ENCODE measurements at places on chromosomes 6 and 20. TPM values are rescaled to one million over a fixed set of nuclear protein-coding genes. Genes with fewer than 3 reads are reported as not detected.
A peak's percentile ranks its signal among the peaks of the same experiment; 100 is the strongest.

- no peak for DNase-seq
These were observed 39.7 kb upstream of the CARMIL1 start for GRCh38 chr6:25239498-25239897.

- no peak for DNase-seq
These were observed 22.3 kb downstream of the CAPN11 start for GRCh38 chr6:44180886-44181285.

GRCh38 chr20:49228676-49229075 lies 9.5 kb downstream of the DDX27 start:
- DNase-seq: peak; percentile 95

- no peak for DNase-seq
These were observed 132.8 kb downstream of the TINAG start for GRCh38 chr6:54441020-54441419.

GRCh38 chr6:37657112-37657886 lies 40.4 kb downstream of the MDGA1 start:
- DNase-seq: no peak

DNA sequence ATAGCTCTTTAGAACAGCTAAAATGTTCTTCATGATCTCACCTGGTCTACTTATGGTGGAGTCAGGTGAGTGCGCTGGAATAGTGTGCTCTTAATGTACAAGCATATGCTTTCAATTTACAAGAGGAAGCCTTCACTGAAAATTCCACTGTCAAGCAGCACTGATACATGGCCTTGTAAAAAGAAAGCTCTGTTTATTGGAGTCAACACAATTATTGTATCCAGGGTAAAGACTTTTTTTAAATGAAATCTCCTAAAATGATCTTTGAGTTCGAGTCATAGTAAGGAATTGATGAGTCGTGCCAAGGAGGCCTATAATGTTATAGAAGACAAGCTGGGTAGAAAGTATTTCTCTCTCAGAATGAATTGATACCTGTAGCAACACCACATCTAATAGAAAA lies 41.6 kb upstream of the CARMIL1 start:
- no peak for DNase-seq

DNA sequence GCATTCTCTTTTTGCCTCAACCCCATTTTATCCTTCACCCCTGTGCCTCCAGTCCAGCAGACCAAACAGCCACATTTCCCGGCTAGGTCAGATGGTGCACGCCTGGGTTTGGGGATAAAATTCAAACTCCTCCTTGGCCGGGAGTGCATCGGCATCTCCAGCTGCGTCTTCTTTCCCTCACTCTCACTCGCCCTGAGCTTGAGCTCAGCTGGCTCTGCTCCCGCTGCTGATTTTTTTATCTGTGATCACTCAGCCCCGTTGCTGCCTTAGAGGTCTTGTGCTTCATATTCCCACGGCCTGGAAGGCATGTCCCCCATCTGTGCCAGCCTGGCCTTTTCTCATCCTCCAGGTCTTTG lies 6.8 kb upstream of the EZR start:
- no peak for DNase-seq

- DNase-seq: peak; percentile 16
These were observed at the start of gene PCSK2 for GRCh38 chr20:17226410-17227218. PCSK2 (plus strand) TSS chr20:17227040; CDS start chr20:17227306, 266 bp downstream.

The TMEM74B gene
- total RNA-seq: not detected

The LY6G6C gene
- not detected for total RNA-seq

The LINC00237 gene
- not detected for total RNA-seq

The SLC17A4 gene
- total RNA-seq: not detected

The VWA7 gene
- not detected for total RNA-seq

The CCNC gene
- 52.9 TPM for total RNA-seq

The PFDN6 gene
- total RNA-seq: 61.0 TPM

Data from myocyte (in vitro differentiated cells).